AG10803 (cell line): ENCODE measurements at places on chromosomes 13 and 19.

DNA sequence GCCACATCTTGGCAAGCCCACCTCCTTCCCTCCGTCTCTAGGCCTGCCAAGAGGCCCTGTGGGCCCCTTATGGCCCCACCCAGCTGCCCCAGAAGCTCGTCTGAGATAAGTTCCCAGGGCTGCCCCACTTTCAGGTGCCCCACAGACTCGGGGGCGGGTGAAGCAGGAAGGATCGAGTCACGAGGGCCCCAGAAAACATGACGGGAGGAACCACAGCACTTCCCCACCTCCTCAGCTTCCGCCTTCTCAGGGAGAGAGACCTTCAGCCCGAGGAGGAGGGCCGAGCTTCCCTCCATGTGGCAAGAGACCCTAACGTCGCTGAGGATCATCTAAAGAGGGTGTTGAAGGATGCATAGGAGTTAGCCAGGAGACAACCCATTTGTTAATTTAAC is 4.5 kb upstream of the IL12RB1 start:
- no peak for DNase-seq

DNA sequence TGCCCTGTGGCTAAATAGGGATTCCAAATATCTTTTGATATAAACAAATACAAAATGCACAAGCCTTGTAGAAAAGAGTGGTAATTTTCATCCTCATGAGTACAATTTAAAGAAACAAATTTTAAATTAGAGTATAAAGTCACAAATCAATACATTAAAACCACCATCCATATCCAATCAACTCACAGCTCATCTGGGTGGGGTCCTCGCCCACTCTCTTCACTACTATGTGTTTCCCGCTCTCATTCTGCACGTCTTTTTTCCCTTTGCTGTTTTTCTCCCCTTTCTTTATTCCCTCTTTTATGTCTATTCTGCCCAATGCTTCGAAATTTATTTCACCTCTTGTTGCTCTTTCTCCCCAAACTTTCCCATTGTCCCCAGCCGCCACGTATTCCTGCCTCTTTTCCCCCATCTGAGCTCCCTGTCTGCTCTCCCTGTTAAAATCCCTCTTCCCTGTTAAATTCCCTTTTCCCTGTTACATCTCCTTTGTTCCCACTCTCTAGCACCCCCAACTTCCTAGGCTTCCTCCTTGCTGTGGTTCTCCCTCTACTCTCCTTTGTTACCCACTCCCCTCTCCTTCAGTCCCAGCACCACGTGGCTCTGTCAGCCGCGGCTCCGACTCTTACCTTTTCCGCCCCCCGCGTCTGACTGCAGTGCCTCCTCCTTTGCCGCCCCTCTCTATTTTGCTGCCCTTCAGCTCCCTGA is 1.3 kb downstream of the ZNF616 start:
- DNase-seq: no peak

DNA sequence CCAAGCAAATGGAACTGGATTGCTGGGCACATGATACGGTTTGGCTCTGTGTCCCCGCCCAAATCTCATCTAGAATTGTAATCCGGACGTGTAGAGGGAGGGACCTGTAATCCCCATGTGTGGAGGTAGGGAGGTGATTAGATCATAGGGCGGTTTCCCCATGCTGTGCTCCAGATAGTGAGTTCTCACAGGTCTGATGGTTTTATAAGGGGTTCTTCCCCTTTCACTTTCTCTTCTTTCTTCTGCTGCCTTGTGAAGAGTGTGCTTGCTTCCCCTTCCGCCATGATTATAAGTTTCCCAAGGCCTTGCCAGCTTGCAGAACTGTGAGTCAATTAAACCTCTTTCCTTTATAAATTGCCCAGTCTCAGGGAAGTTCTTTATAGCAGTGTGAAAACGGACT is 32.6 kb upstream of the MTIF3 start:
- DNase-seq: no peak

GRCh38 chr13:51440381-51440780 is 12.5 kb downstream of the INTS6 start:
- DNase-seq: no peak

GRCh38 chr13:112837371-112838037 is 131.5 kb upstream of the MCF2L start:
- DNase-seq: peak; percentile 65

- no peak for DNase-seq
Measured at GRCh38 chr19:4533835-4534424, 1.1 kb downstream of the PLIN5 start.

DNA sequence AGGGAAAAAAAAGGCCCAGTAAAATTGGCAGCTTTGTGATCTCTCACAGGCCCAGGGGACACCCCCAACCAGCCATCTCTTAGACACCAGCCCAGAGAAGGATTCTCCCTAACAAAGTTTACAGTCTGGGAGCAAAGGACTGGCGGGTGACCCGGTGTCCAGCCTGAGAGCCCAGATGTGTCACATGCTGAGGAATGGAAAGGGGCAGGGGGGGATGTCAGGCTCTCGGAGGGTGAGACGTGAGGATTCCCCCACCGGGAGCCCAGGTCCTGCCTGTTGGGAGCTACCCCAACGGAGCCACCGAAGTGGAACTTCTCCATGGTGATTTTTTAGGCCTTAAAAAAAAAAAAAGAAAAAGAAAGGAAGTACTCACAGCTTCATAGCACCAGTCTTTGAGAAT is 4.8 kb upstream of the CTXN1 start:
- no peak for DNase-seq

- DNase-seq: no peak
Measured at GRCh38 chr13:22073718-22074117, 402.8 kb downstream of the FGF9 start.

DNA sequence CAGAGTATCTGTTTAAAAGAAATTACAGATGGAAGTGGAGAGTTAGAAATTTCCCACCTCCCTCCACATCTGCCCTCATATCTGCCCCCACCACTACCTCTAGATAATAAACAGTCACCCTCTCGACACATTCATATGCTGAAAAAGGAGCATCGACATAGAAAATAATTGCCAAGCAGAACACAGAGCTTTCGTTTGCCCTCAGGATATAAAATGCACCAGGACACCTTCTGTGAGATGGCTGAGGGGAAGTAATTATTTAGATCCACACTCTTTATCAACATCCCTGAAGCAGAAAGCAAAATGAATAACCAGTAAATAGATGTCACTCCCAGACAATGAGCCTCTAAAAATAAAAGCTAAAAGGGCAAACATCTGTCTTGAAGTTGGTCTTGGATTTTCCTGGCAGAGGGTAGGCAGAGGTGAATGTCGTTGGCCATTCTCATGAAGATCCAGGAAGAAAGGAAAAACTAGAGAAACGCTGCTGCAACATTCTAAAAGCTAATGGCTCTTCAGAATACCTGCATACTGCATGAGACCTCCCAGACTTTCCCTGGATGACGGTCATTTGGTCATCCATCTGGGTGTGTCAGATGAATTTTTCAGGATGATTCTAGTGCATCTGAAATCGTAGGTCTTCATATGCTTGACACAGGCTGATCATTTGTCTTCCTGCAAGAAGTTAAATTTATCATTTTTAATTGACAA is 527.5 kb downstream of the RFC3 start:
- no peak for DNase-seq

- peak; percentile 88 for DNase-seq
Measured at GRCh38 chr19:8526345-8527091, 12.6 kb upstream of the ZNF414 start.

DNA sequence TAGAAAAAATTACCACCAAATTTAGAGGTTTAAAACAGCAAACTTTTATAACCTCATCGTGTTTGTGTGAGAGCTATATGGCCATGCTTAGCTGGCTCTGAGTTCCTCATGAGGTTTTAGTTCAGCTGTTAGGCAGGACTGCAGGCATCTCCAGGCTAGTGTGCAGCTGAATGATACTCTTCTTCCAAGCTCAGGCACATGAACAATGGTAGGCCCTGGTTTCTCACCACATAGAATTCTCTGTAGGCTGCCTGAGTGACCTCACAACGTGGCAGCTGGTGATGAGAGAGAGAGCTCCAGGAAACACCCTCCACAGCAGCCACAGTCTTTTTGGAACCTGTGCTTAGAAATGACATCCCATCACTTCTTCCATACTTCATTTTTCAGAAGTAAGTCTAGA is 540.6 kb upstream of the MIR17HG start:
- no peak for DNase-seq

DNA sequence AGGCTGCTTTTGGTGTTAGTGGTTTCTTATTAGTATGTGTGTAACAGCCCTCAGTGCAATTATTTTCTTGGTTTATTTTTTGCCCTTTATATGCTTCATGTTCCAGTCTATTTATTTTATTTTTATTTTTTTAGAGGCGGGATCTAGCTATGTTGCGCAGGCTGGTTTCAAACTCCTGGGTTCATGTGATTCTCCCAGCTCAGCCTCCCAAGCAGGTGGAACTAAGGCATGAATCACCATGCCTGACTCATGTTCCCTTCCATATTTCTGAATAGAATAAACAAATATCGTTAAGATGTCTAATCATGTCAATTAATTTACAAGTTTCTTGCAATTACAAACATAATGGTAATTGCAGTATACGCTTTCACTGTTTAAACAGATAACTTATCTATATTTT is 11.7 kb downstream of the SKA3 start:
- DNase-seq: no peak

- no peak for DNase-seq
Measured at GRCh38 chr19:5125797-5126497, 157.0 kb downstream of the KDM4B start.

DNA sequence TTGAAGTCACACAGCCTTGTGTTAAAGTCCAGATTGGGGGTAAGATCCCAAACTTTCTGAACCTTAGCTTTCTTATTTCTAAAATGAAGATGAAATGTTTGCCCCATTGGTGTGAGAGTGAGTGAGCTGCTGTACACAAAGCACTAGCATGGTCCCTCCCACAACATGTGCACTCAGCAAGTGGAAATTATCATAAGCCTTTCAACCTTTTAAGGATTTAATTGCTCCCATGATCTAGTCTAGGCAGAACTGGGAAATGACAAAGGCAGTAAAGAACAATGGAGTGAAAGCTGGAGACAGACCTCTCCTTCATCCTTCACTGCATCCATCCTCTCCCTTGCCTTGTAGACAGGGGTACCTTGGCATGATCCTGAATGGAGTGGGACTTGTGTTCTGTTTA is 76.0 kb upstream of the GPR12 start:
- DNase-seq: no peak

- no peak for DNase-seq
Measured at GRCh38 chr13:47548294-47548840, 452.7 kb downstream of the SUCLA2 start.

- DNase-seq: no peak
Measured at GRCh38 chr19:1233115-1233667, 4.6 kb downstream of the CBARP start.

- DNase-seq: peak; percentile 31
Measured at GRCh38 chr13:74251778-74252519, 117.7 kb upstream of the KLF12 start.

DNA sequence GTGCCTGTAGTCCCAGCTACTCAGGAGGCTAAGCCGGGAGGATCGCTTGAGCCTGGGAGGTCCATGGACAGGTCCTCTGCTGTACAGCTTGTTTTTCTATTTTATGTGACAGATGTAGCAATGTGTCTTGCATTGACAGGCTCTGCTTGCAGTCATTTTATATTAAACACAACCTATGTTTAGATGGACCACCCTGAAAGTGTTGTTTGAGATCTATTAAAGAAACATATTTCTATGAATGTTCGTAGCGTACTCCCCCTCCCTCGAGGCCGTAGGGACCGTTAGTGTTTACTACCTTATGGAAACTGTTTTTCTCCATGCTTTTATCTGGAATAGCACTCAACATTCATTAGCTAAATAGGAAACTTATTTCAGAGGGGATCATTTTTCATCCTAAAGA is 64.9 kb upstream of the RNF113B start:
- no peak for DNase-seq

DNA sequence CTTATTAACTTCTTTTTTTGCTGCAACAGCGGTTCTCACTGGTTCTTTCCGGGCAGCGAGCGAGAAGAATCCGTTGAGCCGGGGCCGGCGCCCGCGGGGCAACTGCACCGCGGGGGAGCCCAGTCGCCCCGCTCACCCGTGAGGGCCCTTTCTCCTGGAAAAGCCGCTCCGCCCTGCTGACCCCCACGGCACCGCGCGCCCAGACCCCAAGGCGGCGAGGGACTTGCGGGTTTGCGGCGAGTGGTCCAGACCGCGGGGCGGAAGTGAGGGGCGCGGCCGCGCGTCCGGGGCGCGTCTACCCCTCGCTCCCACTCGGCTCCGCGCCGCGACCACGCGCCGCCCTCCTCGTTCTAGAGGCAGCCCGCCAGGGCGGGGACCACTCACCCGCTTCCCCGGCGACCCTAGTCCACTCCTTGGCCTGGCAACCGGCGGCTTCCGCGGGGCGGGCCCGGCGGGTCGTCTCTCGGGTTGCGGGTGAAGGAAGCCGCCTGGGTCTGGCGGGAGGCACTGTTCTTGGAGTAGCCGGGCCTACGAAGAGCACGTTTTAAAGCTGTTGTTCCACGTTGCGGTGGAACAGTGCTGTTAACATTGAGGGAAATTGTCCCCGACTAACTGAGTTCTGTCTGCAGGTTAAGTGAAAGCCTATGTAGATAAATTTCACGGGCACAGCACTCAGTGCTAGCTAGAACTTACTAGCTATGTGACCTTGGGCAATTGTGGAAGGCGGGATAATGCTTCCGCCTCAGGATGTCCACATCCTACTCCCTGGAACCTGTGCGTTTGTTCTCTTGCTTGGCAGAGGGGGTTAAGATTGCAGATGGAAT is at the start of gene NEK3:
NEK3 (minus strand) TSS at position 439 of the 824 bp plus-strand sequence. CDS start 3,406 bp downstream, outside the sequence.
- DNase-seq: peak; percentile 67

- DNase-seq: no peak
Measured at GRCh38 chr19:38840583-38840968, 9.0 kb upstream of the ECH1 start.

GRCh38 chr19:38792250-38793111 is 3.5 kb downstream of the LGALS7B start:
- DNase-seq: no peak

GRCh38 chr13:102395174-102395573 is 6.7 kb downstream of the FGF14 start:
- no peak for DNase-seq

DNA sequence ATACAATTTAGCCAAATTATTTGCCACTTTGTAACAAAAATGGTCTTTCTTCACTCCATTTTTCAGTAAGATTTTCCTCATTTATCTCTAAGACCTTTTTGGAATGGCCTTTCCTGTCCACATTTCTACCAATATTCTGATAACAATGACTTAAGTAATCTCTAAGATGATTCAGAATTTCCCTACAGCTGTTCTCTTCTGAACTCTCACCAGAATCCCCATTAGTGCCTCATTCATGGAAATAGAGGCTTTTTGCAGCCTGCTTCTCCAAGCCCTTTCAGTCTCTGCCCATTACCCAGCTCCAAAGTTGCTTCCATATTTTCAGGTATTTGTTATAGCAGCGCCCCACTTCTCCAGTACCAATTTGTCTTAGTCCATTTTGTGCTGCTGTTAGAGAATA is 867.0 kb downstream of the GPC5 start:
- DNase-seq: no peak

- DNase-seq: no peak
Measured at GRCh38 chr19:30202060-30202600, 170.1 kb upstream of the ZNF536 start.

DNA sequence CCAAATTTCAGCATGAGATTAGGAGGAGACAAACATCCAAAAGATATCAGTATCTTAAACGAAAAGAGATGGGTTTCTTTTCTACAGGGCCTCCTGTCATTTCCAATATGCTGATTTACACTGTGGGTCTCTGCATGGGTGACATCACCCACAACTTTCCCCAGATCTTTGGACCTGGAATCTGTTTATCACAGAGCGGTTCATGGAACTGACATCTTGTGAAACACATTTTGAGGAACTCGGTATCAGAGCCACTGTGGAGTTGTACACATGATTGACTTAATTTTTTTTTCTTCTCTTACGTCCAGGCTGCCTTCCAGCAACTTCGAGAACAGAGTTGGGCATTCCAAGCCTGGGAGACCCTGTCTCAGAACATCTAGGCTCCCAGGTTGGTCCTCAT is 80.2 kb upstream of the SERP2 start:
- no peak for DNase-seq

- DNase-seq: peak; percentile 8
Measured at GRCh38 chr13:36717966-36718545, 44.2 kb downstream of the SERTM1 start.
